Urothelium cell line (cell line): ENCODE measurements at places on chromosomes 4 and X.
A peak's percentile ranks its signal among the peaks of the same experiment; 100 is the strongest.

GRCh38 chr4:144649646-144650045 lies 3.7 kb downstream of the HHIP start:
- DNase-seq: no peak

DNA sequence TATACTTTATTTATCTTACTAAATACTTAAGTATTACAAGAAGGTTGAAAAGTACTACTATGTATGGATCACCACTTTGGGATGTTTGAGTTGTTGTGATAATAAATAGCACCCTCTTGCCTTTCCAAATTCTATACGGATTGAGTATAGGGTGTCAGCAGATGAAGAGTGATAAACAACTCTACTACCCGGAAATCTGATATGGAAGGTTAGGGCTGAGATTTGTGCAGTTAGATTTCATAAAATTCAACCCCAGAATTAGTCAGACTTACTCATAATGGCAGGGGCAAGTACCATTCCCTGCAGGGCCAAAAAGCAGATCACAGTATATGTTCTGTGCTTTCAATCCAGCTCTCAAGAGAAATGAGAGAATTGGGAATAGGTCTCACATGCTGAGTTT lies 1008.9 kb upstream of the PCDH7 start:
- DNase-seq: no peak

- DNase-seq: no peak
Observed at GRCh38 chr4:11021333-11021732, 336.8 kb upstream of the CLNK start.

GRCh38 chr4:102103368-102103767 lies 241.9 kb downstream of the SLC39A8 start:
- no peak for DNase-seq

DNA sequence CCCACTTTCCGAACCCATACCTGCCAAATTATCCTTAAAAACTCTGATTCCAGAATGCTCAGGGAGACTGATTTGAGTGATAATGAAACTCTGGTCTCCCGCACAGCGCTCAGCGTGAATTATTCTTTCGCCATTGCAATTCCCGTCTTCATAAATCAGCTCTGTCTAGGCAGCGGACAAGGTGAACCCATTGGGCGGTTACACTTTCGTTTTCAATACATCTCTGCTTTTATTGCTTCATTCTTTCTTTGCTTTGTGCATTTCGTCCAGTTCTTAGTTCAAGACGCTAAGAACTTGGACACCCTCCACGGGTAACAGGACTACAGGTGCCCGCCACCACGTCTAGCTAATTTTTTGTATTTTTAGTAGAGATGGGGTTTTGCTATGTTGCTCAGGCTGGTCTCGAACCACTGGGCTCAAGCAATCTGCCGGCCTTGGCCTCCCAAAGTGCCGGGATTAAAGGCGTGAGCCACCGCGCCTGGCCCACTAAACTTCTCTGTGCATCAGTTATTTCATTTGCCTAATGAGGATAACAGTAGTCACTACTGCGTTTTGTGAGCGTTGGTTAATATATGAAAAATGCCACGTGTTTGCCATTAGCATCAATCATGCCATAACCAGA lies 936 bp upstream of the PGK1 start:
- no peak for DNase-seq

DNA sequence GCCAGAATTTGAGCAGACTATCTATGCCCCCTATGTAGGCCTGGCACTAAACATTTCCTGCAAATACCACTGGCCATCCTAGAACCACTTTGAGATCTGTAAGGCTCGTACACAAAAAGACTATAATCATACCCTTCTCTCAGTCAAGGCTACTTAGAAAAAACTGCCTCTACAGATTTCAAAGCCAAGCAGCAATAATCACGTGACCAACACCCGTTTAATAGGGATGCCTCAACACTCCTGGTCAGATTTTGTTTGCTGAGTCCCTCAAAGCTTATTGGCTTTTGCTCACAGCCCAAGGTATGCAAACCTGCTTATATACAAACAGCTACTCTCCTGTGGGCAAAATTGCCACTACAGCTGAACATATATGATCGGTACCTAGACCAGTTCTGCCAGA lies 897 bp downstream of the COX7B2 start:
- DNase-seq: no peak

DNA sequence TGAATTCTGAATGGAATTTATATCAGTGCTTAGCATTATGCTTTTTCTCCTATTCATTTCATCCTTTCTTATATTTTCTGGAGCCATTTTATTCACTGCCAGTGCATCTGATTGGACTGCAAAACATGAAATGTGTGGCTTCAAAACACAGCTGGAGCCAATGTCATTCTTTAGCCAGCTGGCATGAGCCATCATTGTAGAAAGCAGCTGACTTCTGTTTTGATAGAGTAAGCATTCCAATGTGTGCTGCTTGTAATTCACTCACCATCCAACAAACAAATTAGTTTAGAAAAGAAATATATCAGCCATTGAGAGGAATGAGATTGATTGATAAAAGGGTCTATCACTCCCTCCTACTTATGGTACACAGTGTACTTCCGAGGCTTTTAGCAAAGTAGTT lies 2616.0 kb downstream of the ARAP2 start:
- DNase-seq: no peak

GRCh38 chrX:44506678-44507077 lies 36.0 kb downstream of the FUNDC1 start:
- DNase-seq: no peak

GRCh38 chrX:45497290-45497689 lies 296.6 kb upstream of the DIPK2B start:
- no peak for DNase-seq

DNA sequence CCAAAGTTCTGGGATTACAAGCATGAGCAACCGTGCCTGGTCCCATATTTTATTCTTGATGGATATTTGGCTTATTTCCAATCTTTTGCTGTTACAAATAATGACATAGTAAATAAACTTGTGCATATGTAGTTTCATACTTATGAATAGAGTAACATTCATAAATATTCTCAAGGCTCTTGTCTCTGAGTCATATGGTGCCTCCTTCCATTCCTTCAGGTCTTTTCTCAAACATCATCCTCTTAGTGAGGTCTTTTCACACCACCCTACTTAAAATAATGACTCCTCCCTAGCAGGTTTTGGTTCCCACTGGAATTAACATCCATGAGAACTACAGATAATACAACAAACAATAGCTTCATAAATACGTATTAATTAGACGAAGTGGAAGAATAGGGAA lies 416.6 kb downstream of the IQCM start:
- no peak for DNase-seq

DNA sequence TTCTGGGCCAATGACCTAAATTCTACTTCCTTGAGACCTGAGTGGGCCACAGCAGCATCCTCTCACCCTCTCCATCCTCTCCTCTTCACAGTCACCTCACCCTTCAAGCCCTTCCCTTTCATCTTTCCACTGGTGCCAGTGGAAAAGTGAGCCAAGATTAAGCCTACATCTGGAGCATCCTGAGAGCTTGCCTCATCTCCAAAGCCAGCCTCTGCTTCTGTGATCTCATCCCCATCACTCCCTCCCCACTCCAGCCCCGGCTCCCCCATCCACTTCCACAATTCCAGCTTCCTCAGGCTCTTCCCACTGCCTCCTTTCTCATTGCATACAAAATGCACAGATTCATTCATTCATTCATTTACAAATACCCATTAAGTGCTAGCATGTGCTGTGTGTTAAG lies 10.1 kb upstream of the RASL11B start:
- DNase-seq: no peak

- DNase-seq: no peak
Observed at GRCh38 chr4:87180767-87181166, 39.7 kb downstream of the KLHL8 start.

DNA sequence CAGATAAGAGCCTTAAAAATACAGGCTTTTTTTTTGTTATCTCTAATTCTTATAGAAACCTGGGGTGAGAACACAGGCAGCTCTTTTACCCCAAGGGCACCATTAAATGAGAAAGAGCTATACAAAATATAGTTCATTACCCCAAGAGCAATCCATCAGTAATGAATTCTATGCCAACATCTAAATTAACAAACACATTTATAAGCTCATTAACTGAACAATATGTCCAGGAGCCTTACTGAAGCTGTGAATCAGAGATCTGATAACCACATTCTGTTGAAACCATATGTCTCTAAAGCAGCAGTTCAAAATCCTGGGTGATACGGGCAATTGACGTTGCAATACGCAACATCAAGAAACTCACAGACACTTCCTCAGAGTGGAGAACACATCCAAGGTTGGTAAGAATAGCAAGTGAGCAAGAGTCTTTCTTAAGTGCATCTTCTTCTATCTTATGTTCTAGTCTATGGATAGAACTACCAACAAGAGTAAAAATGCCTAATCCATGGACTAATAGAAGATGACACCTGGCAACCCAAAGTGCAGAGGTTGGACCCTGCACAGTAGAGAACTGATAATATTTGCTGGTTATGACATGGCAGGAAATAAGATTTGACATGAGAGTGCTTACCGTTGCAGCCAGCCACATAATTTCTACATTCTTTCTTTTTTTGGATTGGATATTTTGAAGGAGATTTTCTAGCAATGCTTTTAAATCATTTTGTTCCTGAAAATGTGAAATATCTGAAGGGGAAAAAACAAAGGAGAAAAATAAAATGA lies 449.3 kb downstream of the IL15 start:
- DNase-seq: no peak

DNA sequence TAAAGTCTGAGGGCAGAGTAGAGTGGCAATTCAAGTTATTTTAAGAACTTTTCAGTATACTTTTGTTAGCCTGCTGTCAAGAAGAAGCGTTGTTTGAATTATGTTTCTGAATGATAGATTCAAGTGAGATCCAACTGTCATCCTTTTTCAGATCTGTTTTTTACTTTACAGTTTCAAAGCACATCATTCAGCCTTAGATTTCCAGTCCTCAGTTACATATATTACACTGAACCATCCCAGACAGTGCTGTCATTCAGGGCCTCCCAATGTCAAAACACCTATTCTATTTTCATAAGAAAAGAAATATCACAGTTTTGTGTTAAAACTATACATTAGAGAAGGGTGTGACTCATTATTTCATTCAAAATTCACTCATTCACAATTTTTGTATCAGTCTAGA lies 856.9 kb downstream of the ADGRL3 start:
- no peak for DNase-seq

DNA sequence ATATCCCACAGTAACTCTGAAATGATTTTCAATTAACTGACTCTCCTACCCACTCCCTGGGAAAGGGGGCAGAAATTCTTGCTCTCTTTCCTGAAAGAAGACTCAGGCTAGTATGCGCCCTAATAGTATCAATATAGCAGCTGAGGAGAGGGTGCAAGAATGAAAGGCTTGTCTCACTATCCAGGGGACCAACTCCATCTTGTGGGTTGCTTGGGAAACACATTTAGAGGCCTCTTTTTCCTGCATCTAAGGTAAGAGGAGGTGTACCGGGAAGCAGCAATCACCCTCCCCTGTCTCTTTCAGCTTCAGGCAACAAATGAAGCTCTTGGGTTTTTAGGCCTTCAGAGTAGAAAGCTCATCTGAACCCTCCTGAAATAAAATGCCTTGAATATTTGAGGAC lies 11.3 kb downstream of the TMEM255A start:
- DNase-seq: no peak

DNA sequence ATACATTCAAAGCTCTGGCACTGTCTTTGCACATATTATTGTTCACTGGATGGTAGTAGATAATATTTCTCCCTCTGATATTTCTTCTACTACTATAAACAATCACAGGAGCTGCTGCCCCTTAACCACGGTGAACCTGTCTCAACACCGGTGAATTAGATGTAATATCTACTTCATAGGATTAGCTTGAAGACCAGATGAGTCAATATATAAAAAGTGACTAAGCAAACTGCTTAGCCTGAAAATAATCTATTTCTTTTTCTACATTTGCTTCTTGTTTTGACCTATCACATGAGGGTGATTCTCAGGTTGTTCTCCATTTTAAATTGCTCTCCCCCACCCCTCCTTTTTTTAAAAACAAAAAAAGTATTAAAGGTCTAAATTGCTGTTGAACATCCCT lies 645.5 kb downstream of the ANKRD50 start:
- no peak for DNase-seq

DNA sequence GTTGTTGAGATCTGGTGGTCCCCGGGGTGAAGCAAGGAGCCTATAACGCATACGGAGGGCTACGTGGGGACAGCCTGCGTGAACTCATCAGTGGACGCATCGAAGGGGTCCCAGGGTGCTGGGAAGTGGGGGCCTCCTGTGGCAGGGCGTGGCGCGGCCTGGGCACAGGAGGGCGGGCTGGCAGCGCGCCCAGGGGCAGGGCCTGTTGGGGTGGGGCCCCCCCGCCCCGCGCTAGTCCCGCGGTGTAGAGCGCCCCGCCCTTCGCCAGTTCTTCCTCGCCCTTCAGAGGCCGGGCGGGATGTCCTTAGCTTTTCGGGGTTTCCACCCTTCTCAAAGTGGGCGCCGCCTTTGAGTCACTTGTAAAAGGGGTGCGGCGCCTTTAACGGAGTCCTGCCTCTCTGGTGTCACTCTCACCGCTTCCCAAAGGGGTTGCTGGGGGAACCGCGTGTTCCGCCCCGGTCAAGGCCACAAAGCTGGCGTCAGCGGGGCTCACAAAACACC lies 632 bp downstream of the PLP2 start:
- peak; percentile 59 for DNase-seq

DNA sequence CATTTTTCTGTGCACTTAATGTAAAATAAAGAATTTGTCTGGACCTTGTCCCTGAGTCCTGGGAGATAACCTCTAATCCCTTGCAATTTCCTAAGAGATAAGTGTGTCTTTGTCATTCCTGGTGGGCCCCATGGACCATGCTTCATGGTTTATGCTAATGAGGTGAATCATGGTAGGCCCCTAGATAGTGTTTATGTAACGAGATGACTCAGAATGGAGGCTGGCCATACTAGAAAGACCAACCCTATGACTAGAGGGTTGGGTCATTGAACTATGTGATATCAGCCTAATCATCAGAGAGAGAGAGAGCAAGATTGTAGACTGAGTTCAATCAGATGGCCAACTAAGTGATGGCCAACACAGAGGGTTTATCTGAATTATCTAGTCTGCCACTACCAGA lies 64.2 kb upstream of the NHSL2 start:
- DNase-seq: no peak

- peak; percentile 12 for DNase-seq
Observed at GRCh38 chr4:85058551-85058950, 92.1 kb upstream of the WDFY3 start.

- DNase-seq: no peak
Observed at GRCh38 chrX:149531599-149531998, 9.2 kb upstream of the EOLA1 start.

GRCh38 chrX:32455704-32456103 lies 755.6 kb downstream of the DMD start:
- no peak for DNase-seq

- DNase-seq: no peak
Observed at GRCh38 chrX:16633754-16634153, 16.2 kb upstream of the S100G start.

DNA sequence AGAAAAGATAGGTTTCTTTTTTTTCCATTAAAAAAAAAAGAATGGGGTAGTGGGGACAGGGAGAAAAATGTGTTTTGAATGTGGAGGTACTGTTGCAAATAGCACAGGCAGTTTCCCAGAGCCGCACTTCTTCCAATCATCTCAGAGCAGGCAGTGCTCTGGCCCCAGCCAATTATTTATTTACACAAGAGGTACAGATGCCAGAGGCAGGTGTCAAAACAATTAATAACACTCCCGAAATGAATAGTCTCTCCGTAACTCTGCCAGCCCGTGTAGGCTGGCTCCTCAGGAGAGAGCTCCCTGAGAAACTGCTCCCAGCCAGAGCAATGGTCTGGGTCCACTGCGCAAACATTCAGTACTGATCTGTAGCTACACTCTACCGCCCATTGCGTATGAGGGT lies 130.8 kb upstream of the IL1RAPL2 start:
- DNase-seq: no peak

GRCh38 chr4:153900426-153900825 lies 111.5 kb upstream of the SFRP2 start:
- no peak for DNase-seq

GRCh38 chrX:110044346-110045249 lies 41.7 kb downstream of the TMEM164 start:
- no peak for DNase-seq
